Fibroblast of skin of back (primary cell): ENCODE measurements at places on chromosomes 2 and 18.

- no peak for DNase-seq
Measured at GRCh38 chr2:217438136-217438535, 564.7 kb downstream of the TNS1 start.

- DNase-seq: no peak
Measured at GRCh38 chr18:52311331-52311730, 28.7 kb upstream of the DCC start.

DNA sequence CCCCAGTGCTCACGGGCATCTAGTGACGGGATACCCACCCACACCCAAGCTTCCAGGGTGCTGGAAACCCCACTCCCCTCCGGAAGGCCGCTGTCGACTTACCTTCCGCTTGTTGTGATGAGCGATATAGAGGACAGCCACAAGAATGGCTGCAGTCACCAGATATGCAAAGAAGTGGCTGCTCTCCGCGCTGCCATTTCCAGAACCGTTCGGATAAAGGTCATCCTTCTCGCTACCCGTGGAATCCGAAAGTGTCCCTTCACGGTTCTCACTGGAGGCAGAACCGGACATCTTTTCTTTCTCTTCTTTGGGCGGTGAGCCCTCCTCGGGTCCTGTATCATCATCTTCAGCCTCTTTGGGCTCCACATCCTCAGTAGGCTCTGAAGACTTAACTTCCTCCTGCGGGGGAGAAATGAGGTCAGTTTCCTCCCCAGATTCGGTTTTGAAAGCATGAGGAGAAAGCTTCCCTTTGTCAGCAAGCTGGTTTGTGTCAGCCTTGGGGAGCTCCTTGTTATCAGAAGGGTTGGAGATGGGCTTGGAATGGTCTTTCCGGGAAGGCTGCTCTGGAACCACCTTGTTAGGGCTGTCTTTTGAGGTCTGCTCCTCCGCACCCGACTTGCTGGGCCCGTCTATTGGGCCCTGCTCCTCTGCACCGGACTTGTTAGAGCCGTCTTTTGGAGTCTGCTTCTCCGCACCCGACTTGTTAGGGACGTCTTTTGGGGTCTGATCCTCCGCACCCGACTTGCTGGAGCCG lies 1.2 kb downstream of the TGOLN2 start:
- no peak for DNase-seq

DNA sequence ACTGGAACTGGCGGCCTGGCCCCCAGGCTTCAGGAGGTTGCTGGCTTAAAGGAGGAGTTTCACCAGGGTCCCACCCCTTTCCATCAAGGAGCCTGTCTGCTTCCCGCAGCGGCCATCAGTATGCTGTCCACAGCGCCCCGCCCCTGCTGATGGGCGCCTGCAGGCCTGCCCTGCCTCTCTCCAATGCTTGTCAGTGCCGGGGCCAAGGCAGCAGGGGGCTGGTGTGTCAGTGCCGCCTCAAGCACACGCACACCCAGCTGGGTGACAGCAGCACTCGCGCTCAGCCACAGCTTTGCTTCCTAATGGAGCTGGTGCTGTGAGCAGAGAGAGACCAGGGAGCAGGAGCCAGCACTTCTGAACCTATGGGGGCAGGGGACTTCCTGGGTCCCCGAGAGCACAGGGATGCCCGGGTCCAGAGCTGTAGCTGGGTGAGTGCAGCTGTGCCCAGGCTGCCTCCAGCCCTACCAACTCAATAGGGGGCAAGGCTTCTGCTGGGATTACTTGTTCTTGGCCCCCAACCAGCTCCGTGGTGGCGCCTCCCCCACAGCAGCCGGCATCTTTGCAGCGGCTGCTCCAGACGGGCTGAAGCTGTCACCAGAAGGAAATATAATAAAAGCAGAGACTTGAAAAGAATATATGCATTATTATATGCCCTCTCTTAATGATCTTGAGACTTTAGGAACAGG lies 377.2 kb upstream of the LRATD1 start:
- no peak for DNase-seq

DNA sequence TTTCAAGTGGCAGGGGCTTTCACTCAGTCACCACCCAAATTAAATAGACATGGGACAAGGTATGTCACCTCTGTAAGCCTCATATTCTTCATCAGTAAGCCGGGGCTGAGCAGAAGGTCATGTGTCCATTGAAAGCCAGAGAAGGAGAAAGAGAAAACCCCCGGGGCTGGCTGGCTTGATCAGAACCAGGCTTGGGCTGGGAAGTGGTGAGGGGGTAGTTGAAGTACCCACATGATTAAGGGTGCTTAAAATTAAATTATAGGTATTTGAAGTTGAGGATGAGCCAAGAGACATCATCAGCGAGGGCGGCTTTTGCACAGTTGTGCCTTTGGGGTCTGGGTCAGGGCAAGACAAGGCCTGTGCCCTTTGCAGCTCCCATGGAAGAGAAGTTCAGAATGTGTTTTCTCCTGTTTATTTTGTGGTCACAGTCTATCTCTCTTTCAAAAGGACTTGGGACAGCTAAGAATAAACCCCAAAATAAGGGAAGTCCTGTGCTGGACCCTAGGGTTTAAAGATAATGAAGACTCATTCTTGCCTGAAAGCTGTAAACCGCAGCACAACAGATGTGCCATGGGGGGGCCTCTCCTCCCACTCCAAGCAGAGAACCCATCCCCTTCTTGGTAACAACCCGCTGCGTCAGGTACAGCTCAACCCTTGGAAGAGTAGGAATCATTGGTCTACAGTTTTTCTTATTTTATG lies 10.7 kb downstream of the DBI start:
- no peak for DNase-seq

DNA sequence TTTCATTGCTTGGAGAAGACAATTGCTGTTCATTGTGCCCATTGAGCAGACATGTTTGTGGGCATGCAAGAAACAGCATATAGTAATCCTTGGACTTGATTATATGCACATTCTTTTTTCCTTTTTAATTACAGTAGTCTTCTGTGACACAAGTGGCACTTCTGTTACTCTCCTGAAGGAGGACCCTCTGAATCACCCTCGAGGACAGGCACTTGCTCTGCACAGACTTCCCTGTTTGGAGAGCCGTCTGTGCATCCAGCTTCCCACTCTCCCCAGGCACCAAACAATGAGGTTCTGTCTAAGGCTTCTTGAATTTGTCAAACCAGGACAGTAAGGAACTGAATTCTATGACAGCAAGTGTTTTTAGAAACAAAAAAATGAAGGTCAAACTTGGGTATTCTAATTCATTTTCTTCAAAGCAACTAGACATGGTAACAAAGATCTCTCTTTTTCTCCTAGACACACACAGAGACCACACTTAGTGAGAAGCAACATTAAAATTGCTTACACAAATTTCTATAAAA lies 844.6 kb upstream of the ID2 start:
- no peak for DNase-seq

DNA sequence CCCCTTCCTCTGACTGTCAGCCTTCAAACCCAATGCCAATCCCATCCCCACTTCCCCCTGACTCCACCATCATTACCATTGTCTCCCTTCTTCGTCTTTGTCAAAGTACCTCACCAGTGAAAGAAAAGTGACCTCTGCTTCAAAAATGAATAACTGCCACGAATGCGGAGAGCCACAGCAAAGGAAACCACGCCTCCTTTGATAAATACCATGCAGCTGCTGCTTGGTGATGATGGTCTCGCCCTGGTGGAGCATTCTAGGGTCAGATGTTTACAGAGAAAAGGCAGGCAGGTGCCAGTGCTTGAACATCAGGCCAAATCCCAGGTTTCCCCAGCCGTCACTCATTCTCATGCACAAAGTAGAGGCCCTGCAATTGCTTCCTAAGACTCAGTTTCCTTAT lies 162.2 kb downstream of the BCL11A start:
- DNase-seq: no peak

DNA sequence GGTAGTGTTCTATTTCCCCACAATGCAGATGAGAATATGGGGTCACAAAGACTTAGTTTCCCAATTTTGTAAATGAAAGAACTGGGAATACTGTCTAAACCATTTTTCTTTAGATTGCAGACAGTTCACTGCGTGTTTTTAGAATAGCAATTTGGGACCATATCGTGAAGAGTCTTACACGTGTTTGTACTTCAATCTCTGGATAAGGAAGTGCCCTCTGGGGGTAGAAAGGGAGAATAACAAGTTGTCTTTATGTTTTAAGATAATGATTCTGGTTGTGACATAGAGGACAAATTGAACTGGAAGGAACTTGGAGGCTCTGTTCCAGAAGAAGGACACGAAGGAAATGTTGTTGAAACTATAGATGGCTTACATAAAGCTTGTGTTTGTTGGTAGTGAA lies 457.7 kb downstream of the CBLN2 start:
- peak; percentile 38 for DNase-seq

GRCh38 chr2:240324312-240325015 lies 111.0 kb upstream of the GPC1 start:
- DNase-seq: no peak

- no peak for DNase-seq
Measured at GRCh38 chr2:133855526-133855925, 287.3 kb upstream of the NCKAP5 start.

GRCh38 chr2:40439473-40439872 lies 12.4 kb downstream of the SLC8A1 start:
- peak; percentile 52 for DNase-seq

GRCh38 chr2:9474361-9475057 lies at the start of gene IAH1:
Gene IAH1, plus strand, starts transcription at chr2:9474551. Its CDS starts 16 bp downstream, at chr2:9474567.
- peak; percentile 53 for DNase-seq
